ENCODE measurements at places on chromosomes 4 and X. TPM values are rescaled to one million over a fixed set of nuclear protein-coding genes. Genes with fewer than 3 reads are reported as not detected.

AADAT gene
- total RNA-seq = 22.4 TPM

CXCL13 gene
- not detected for total RNA-seq

GRCh38 chr4:44342800-44343199 is 105.8 kb downstream of the KCTD8 start:
- DNase-seq = no peak

DNA sequence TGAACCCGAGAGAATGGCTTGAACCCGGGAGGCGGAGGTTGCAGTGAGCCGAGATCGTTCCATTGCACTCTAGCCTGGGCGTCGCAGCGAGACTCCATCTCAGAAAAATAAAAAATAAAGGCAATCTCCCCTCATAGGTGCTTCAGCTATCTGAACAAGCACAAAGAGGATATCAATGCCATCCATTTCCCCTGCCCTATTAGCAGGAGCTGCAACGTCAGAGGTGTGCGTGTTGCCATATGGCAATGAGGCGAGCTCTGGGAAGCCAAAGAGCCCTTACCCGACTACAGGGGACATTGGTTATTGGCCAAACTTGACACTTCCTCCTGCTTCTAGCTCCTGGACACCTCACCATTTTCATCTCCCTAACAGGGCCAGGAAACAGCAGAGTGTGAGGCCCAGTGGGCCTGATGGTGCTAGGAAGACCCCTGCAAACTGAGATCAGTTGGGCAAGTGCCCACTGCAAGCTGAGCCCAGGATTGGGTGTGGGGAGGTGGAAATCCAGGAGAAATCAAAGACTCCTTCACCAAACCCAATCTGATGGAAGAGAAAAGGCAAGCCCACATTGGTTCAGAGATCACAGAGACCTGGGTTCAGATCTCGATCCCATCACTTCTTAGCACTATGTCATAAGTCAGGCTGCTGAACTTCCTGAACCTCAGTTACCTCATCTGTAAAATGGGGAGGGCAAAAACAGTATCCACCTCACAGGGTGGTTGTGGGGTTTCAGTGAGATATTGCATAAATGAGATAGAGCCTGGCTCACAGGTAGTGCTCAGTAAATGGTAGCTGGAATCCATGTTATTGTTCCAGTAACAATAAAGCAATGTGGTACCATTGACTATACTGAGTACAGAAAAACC is 21.2 kb downstream of the SLC25A5 start:
- DNase-seq = no peak

DNA sequence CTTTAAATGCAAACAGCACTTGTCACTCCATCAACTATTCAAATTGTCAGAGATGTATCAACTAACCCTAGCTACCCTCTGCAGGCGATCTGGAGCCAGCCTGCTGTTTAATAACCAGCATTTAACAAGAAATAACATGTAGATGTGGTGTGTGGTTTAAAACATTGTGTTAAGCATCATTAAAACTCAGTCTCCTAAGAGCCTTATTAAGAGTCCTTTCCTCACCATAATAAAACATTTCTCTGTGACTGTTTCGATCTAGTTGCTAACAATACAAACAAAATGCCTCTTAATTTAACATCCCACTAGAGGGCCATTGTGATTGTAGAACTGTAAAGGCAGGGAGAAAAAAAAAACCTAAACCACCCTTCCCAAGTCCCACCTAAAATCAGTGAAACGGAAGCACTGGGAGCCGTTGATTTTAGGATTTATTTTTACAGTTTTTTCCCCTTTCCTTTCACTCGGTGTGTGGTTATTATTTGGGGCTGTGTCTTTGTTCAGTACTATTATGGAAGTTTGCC is 708.6 kb downstream of the C4orf33 start:
- DNase-seq = no peak
